ENCODE measurements at places on chromosomes 2 and 18.

DNA sequence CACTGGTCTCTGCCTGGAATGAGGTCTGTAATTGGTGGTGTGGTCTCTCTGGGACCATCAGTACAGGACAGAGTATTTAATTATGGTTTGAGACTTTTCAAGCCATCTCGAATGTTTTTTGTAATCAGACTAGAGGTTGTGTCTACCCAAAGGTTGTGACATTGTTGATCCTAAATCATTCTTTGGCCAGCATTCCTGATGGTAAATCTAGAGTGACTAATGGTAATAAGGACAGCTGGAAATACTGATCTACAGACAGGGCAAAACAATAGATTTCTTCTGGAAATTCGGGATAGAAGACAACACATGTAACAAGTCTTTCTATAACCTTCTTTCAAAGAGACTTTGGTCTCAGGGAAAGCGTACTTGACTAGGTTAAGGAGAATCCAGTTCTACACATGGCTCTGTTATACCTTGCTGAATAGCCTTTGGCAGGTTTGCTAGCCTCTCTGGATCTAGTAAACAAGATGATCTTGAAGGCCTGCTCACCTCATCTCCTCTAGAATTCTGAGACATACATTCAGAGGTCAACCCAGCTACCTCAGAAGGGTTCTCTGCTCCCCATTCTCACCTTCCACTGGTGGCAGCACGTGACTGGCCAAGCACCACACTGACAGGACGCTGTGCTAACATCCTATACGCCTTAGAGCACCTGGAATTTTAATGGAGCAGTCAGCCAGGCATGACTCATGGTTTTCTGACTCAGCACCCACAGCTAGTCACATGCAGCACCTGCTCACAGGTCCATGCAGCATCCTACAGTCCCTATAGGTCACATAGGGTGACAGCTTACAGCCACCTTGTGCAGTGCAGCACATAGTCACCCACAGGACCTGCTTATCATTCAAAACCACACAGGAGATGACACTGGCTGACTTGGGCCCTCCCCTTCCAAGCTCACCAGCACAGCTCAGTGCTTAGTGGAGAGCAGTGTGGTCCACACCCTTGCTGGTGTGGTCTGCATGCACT lies 12.2 kb downstream of the PLB1 start:
- DNase-seq, result peak; percentile 17

DNA sequence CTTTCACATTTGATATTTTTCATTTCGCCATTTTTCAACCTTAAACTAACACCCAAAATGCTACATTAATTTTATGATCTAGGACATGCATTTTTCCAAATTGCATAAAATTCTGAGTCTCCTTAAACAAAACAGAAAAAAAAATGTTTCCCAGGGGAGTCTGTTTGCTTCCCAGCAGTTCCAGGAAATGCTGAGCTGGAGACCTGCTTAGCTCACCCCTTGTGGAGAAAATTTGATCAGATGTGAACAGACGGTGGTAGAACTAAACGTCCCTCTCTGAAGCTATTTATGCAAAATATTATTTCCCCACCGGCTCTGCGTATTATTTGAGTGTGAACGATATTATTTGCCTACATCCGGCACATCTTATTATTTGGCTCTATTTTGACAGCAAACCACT lies 74.9 kb upstream of the AGAP1 start:
- no peak for DNase-seq

DNA sequence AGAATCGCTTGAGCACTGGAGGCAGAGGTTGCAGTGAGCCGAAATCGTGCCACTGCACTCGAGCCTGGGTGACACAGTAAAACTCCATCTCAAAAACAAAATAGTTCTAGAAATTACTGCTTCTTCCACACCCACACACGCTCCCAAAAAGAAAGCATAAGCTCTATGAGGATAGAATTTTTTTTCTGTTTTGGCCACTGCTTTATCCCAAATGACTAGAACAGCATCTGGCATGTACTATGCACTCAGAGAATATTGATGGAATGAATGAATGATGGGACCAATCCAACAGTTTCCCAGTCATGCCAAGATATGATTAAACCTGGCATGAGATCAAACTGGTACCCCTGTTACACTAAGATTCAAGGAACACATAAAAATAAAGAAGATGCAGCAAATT lies 455.4 kb upstream of the CHAC2 start:
- no peak for DNase-seq

DNA sequence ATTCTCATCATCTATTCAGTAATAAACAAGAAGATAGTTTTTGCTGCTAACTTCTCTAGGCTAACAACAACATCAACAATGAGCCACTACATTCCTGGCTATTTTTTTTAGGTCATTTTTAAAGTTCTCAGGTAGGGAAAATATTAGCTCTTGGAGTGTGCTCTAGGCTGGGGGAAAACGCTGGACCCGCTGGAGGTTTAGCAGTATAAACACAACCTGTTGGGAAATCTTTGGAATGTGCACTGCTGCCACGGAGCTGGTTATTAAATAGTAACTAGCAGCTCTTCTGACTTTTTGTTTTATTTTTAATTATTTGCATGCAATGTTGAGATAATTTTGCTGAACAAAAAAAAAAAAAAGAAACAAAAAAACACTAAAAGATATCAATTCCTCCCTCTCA lies 892.1 kb upstream of the ACVR2A start:
- DNase-seq, result no peak

DNA sequence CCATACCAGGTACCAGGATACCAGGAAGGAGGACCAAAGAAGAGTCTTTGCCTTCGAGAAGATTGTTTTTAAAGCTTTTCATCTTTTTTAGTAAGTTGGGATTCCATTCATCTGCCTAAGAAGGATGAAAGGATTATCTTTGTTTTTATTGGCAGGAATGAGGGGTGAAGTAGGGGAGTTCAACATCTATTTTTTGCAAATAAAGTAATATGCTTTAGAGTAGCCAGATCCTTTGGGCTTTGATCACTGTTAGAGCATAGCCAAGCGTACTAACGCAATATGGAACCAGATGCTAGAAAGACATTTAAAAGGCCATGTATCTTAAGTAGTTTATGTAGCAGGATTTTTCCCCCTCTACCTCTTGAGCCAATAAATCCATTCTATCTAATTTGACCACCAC lies 133.0 kb downstream of the PRPF40A start:
- DNase-seq, result no peak

DNA sequence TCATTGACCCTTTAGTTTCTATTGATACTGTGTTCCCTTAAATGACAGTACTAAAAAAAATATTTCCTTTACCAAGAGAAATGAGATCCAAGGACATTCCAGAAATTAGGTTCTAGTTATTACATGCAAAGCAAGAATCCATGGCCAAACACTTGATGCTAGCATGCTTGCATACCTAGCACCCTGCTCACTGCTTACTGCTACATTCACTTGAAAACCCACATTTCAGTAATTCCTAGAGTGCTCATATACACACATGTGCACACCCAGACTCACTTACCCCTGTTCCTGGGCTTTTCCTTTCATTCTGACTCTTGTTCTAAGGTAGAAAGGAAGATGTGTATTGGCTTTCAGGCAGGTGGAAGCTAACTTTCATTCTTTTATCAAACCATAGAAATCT lies 395.9 kb downstream of the THSD7B start:
- no peak for DNase-seq

GRCh38 chr2:158131919-158132566 lies 30.4 kb downstream of the UPP2 start:
- no peak for DNase-seq

DNA sequence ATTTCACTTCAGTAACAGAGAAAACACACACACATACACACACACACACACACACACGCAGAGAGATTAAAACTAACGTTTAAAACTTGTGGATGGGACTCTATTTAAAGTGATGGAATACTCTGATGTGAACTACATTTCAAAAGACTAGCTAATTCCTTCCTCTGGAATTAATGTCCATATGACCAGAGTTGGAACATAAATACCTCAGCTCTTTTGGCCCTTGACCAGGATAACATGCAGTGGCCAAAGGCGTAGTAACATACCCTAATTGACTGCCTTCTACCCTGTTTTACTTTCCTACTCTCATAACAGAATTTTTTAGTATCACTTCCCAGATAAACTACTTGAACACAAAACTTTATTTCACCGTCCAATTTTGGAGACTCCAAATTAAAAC lies 671.3 kb upstream of the CHAC2 start:
- DNase-seq, result no peak

DNA sequence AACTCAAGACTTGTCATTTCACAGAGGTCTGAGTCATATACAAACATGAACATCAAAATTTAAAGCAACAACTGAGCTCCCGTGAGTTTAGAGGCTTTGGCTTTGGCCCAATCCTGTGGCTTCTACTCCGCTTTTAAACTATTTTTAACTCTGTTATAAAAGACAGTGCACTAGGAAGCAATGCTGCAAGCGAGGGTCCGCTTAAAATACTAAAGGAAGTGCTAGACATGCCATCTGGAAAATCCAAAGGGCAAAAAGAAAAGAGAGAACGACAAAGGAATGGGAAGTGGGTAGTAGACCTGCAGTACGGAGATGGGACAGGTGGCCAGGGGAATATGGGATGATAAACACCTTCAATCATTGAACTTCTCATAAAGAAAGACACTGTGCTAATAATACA lies 37.4 kb upstream of the MYT1L start:
- no peak for DNase-seq

GRCh38 chr2:96485751-96486651 lies 19.2 kb downstream of the NEURL3 start:
- peak; percentile 78 for DNase-seq

- no peak for DNase-seq
Observed at GRCh38 chr18:59094569-59094968, 45.1 kb upstream of the SEC11C start.

DNA sequence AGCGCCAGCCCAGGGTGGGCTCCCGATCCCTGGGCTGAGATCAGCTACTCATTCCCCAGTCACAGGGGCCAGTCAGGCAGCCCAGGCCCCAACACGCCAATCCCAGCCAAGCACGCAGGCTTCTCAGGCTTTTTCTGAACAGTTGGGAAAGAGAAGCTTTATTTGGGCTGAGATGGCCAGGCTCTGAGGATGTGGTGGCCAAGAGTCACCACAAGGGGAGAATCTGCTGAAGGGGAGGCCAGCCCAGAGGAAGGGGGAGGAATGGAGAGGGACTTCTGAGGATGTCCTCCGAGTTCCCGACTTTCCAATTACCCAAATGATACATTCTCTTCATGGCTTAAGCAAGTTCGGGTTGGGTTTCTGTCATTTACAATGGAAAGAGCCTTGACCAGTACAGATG lies 2.8 kb upstream of the DIPK1C start:
- no peak for DNase-seq

DNA sequence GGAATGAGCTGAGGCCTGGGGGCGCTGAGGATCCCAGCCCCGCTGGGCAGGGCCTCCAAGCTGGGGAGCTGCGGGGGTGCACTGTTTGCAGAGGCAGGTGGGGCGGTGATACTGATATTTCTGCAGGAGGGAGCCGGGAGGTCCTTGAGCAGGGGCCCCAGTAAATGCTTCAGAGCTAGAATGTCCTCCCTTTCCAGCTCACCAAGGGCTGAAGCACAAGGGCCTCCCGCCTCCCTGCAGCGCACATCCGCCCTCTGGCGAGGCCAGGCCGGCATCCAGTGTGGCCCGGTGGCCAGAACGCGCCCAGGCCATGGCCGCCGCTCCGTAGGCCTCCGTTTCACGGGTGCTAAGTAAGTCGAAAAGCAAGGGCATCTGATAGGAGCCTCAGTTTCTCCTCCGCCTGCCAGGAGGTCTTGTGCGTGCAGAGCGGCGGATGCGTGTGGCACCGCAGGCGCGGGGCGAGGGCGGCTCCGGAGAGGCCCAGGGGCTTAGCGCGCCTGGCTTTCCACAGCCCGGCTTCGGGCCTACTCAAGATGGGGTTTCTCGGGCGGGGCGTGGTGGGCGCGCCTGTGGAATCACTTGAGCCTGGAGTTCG lies 29.5 kb upstream of the CHMP1B start:
- no peak for DNase-seq

DNA sequence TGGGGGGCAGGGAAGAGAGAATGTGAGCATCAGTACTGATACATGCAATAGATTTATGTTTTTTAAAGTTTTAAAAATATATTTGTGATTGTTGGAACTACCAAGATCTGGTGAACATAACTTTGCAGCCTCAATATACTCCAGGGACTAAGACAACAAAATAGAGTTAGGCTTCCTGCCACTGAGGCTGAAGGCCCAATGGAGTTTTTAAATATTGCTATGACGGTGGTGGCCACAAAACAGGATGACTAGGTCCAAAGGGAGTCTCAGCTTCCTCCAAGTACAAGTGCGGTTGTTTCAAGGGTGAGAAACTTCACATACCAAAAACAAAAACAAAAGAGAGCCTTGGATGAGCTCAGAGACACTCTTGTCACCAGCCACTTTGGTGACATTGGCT lies 72.9 kb downstream of the CCBE1 start:
- no peak for DNase-seq

GRCh38 chr2:205058409-205058808 lies 513.1 kb downstream of the PARD3B start:
- no peak for DNase-seq

GRCh38 chr2:138700716-138701115 lies 79.5 kb downstream of the NXPH2 start:
- DNase-seq, result no peak

- DNase-seq, result no peak
Observed at GRCh38 chr2:216856406-216857065, 3.3 kb downstream of the TNP1 start.

DNA sequence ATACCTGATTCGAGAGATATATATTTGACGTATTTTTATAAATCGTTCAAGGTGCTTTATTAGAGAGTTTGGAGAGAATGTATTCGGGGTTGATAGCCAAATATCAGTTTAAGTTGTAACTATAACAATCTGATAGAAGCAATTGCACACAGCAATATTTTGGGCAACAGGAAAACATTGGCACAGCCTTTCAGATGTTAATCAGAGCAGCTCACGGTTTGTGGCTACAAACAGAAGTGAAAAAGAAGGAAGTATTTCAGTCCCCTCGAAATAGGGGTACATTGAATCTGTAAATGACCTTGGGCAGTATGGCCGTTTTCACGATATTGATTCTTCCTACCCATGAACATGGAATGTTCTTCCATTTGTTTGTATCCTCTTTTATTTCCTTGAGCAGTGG lies 20.6 kb downstream of the SERPINB10 start:
- DNase-seq, result no peak

DNA sequence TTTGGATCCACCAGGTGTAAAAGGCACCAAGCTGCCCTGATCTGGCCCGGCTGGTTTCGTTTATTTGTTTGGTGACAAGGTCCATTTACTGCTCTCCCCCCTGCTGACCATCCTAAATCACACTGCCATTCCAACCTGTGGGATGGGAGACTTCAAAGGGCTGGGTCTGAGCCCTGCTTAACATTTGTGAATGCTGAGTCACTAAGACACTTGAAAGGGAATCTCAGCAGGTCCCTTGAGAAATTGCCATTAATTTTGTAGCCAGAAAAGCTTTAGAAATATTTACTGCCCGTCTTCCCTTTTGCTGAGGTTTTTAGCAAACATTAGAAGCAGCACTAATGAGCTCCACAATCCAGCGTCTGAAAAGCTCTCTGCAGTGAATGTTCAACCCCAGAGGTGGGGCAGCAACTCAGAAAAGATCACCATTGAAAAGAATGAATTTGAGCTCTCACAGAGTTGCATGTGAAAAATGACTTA lies 133.8 kb downstream of the ARL4C start:
- no peak for DNase-seq

- DNase-seq, result no peak
Observed at GRCh38 chr2:120053891-120054290, 41.0 kb downstream of the EPB41L5 start.
